ENCODE measurements at places on chromosomes 5 and 9.

GRCh38 chr5:14265570-14265969 is 122.4 kb downstream of the TRIO start:
- DNase-seq = no peak

- no peak for DNase-seq
Observed at GRCh38 chr9:120971938-120972337, 45.3 kb upstream of the TRAF1 start.

- no peak for DNase-seq
Observed at GRCh38 chr9:134328341-134328840, 2.1 kb downstream of the RXRA start.

DNA sequence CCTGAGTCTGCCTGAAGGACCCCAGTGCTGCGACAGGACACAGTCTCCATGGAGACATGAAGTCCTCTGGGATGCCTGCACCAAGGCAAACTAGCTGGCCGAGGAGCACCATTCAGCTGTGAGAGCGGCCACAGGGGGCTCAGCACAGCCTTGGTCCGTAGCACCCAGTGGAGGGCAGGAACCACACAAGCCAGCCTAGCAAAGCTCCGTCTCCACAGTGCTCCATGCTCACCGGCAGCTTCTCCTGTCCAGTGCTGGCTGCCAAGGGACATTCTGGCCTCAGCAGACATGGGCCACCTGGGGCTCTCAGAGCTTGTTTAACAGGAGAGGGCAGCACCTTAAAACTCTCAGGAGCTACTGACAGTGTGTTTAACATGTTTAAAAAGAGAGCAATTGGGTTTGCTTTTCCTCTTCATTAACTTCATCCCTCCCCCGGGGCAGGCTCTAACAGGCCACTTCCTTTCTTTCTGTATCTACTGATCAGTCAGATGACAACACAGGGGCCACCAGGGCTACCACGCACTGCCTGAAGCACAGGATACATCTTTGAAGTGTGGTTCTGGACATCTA is 57.0 kb downstream of the SECISBP2 start:
- DNase-seq = peak; percentile 57

DNA sequence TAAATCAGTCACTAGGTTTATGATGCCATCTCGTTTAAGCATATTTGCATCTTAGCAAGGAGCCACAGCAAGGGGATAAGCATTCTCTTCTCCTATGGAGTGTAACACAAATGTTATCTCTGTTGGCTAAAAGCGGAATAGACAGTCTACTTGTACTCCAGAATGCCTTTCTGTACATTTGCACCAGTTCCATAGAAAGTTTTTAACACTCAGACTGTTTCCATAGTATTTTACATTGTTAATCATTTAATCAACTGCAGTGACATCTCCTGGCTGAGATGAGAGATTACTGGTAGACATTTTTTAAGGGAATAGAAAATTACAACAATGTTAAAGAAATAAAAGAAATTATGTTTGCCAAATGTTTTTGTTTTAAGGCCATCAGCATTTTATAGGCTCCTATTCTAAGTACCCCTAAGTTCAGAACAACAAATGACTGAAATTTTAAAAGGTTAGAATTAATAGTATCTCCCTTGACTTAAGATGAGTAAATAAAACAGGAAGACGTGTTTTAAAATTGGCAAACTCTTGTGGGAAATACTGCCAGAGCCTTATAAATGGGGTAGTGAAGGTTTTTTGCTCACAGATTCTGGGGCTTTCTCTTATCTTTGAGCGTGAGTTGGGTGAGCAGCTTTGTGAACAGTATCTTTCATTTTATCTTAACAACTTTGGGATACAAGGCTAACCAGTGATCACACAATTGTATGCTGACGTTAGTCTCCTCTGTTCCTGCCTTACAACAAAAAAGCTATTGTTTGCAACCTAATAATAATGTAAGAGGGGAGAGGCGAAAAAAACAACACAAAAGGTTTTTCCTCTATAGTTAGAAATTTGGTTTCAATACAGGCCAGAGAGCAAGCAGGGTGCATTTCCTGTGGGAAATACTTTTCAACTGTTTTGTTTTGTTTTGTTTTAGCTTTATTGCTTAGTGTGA is 294.3 kb downstream of the FBXL7 start:
- no peak for DNase-seq

All from GM19239 (cell line).